Vagina (tissue), 2 donors: ENCODE measurements at places on chromosomes 7 and 10.

- H3K4me1 ChIP-seq: peaks cover 31% of the 10 kb centered on the region
- no peak overlapping the region for H3K4me3 ChIP-seq
- no peak overlapping the region for H3K27ac ChIP-seq
- H3K36me3 ChIP-seq: no peaks in the 10 kb centered on the region
Measured at GRCh38 chr7:139660317-139661042, 117.3 kb downstream of the HIPK2 start.

DNA sequence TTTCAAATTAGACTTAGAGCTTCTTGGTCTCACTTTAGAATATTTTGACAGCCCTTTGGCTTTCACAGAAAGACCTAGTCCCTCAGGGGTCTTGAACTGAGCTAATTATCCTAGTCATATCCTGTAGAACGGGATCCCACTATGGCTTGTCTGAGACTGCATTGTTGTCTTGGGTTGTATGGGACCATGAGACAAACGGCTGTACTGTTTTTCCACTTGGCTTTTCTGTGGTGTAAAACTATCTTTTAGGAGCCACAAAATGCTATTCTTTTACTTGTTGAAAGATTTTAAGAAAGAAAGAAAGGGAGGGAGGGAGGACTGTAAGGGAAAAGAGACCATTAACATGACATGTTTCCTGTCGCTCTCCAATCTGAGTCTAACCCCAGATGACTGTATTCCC, 432.5 kb downstream of the AUTS2 start:
- H3K4me3 ChIP-seq: no peak overlapping the region
- no peak for DNase-seq
- H3K4me1 ChIP-seq: no peaks in the 10 kb centered on the region
- H3K36me3 ChIP-seq: no peaks in the 10 kb centered on the region
- no peaks in the 10 kb centered on the region for H3K27me3 ChIP-seq
- no peak overlapping the region for H3K27ac ChIP-seq

- DNase-seq: no peak
- H3K4me1 ChIP-seq: no peaks in the 10 kb centered on the region
- H3K27me3 ChIP-seq: no peaks in the 10 kb centered on the region
- no peaks in the 10 kb centered on the region for H3K36me3 ChIP-seq
- no peak overlapping the region for H3K4me3 ChIP-seq
- H3K27ac ChIP-seq: no peak overlapping the region
Measured at GRCh38 chr10:106863549-106863948, 301.0 kb downstream of the SORCS1 start.

- no peak for DNase-seq
- no peak overlapping the region for H3K27ac ChIP-seq
- H3K4me1 ChIP-seq: no peaks in the 10 kb centered on the region
- H3K36me3 ChIP-seq: no peaks in the 10 kb centered on the region
- no peaks in the 10 kb centered on the region for H3K27me3 ChIP-seq
Measured at GRCh38 chr10:116444527-116445142, 17.0 kb downstream of the PNLIPRP3 start.

- no peaks in the 10 kb centered on the region for H3K4me1 ChIP-seq
- H3K27ac ChIP-seq: no peak overlapping the region
- DNase-seq: no peak
- H3K27me3 ChIP-seq: no peaks in the 10 kb centered on the region
Measured at GRCh38 chr7:55246171-55246570, 119.0 kb upstream of the LANCL2 start.

- no peak overlapping the region for H3K4me3 ChIP-seq
- no peak for DNase-seq
- H3K4me1 ChIP-seq: no peaks in the 10 kb centered on the region
Measured at GRCh38 chr7:66033471-66034385, 41.9 kb upstream of the ASL start.

DNA sequence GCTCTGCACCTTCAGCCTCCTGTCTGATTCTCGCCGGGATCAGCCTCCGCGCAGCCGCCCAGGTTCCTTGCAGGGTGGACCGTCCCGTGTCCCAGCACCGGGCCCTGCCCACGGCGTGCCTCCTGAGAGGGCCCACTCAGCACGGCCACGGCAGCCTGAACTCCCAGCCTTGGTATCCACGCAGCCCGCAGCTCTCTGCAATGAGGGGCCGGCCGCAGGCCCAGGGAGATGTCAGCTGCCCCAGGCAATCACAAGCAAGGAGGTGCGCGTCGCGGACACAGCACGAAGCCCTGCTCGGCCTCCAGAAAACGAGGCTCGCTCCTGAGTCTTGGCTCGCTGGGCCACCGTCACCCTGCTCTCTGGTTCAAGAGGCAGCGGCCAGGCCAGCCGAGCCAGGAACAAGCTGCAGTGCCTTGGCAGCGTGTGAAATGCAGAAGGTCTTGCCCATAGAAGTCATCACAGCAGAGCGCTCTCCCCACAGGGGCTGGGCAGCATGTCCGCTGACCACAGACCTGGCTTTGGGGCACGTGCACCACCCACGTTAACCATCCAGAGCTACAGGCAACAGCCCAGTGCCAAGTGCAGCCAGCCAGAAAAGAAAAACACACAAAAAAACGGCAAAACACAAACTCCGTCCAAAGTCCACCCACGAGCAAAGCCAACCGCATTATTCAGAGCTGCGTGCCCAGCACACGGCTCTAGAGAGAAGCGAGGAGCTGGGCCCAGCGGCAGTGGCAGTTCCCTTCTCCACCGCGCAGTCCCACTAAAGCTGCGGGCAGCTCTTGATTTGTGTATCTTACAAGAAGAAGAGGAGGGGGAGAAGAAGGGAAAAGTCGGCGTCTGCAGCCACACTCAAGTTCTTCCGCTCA, 13.9 kb downstream of the GPER1 start:
- no peaks in the 10 kb centered on the region for H3K27me3 ChIP-seq
- H3K4me3 ChIP-seq: no peak overlapping the region
- no peak overlapping the region for H3K27ac ChIP-seq

GRCh38 chr10:104449391-104449790, 95.8 kb downstream of the CFAP58 start:
- H3K36me3 ChIP-seq: no peaks in the 10 kb centered on the region

- H3K4me1 ChIP-seq: no peaks in the 10 kb centered on the region
- no peak for DNase-seq
- H3K4me3 ChIP-seq: no peak overlapping the region
- no peak overlapping the region for H3K27ac ChIP-seq
Measured at GRCh38 chr10:36608866-36609265, 516.5 kb upstream of the ANKRD30A start.

DNA sequence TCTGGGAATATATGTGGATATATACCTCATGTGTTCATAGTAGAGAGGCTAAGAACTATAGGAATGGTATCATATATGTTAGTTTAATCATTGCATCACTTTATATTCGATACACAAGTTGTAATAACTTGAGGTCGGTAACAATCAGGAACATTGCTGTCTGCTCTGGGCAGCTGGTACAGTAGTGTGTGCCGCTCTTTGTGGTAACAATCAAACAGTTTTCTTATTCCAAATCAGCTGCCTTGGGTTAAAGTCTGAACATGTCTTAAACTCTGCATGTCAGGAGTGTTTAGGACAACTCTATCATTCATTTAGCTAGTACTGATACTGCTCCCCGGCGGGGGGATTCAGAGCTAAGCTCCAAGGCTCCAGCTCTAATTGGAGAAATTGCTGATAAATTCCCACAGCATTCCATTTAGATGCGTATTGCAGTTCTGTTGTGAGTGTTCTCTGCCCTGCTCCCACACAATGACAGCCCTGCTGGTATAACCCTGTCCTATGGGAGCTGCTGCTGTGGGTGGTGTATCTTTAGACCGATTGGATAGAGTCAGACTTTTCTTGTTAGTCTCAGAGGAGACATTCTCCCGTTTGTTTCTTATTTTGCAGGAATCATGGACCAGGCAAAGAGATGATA, 707.5 kb upstream of the FZD8 start:
- H3K4me3 ChIP-seq: no peak overlapping the region
- H3K27me3 ChIP-seq: no peaks in the 10 kb centered on the region
- DNase-seq: no peak
- no peak overlapping the region for H3K27ac ChIP-seq
- no peaks in the 10 kb centered on the region for H3K36me3 ChIP-seq

GRCh38 chr7:124412531-124412930, 353.1 kb downstream of the GPR37 start:
- DNase-seq: no peak
- no peaks in the 10 kb centered on the region for H3K4me1 ChIP-seq
- H3K27ac ChIP-seq: no peak overlapping the region

DNA sequence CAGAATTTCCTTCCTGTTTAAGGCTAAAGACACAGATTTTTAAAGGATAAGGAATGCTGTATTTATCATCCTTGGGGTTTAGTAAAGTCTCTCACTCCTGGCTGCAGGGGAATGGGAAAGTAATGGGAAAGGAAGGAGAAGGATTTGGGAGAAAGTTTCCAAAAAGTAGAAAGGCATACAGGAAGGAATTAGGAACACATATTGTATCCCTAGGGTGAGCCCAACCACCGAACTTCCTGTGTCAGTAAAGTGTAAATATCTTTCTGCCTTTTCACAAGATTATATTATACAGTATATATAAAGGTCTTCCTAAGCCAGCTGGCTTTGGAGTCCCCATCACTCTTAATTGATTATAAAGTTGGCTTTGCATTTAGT, 12.0 kb upstream of the UBE2D1 start:
- no peaks in the 10 kb centered on the region for H3K27me3 ChIP-seq
- H3K27ac ChIP-seq: no peak overlapping the region
- DNase-seq: no peak
- no peaks in the 10 kb centered on the region for H3K36me3 ChIP-seq

DNA sequence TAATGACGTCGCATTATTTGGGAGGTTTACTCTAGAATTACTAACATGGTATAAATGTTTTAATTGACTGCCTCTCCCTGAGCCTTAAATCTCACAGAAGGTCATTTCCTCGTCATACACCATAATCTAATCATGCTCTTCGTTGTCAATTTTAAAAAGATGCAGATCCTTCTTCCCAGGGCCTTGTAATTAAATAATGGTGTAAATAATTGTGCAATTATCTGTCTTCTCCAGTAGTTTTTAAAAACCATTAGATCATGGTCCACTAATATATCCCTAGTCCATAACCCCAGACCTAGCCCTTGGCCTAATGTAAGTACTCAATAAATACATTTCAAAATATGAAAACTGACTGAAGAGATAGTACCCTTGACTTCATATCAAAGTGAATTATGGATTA, 181.5 kb upstream of the GNAI1 start:
- H3K27me3 ChIP-seq: no peaks in the 10 kb centered on the region
- DNase-seq: no peak
- no peak overlapping the region for H3K27ac ChIP-seq
- no peaks in the 10 kb centered on the region for H3K36me3 ChIP-seq
- H3K4me3 ChIP-seq: no peak overlapping the region
